ENCODE measurements at places on chromosomes 16 and 17. TPM values are rescaled to one million over a fixed set of nuclear protein-coding genes. Genes with fewer than 3 reads are reported as not detected.

Gene SYCE1L
- total RNA-seq = 3.9 TPM

Gene KRTAP3-2
- not detected for total RNA-seq

Gene NPIPA7
- 11.7 TPM for total RNA-seq

Gene ZSCAN10
- total RNA-seq = 519 TPM

Gene TMEM100
- 0.10 TPM for total RNA-seq

Gene DHRS7C
- not detected for total RNA-seq

Gene MGAT5B
- total RNA-seq = 8.2 TPM

Gene KREMEN2
- total RNA-seq = 16.1 TPM

Gene HS3ST2
- 2.3 TPM for total RNA-seq

Gene CCL16
- total RNA-seq = not detected

Gene MYBBP1A
- total RNA-seq = 213 TPM

Gene TMEM235
- total RNA-seq = not detected

Gene C17orf50
- total RNA-seq = not detected

Gene ZNF423
- 39.6 TPM for total RNA-seq

Gene NOD2
- total RNA-seq = 3.3 TPM

Gene GPRC5C
- total RNA-seq = 22.4 TPM
